ENCODE measurements at places on chromosomes 7 and 10.

DNA sequence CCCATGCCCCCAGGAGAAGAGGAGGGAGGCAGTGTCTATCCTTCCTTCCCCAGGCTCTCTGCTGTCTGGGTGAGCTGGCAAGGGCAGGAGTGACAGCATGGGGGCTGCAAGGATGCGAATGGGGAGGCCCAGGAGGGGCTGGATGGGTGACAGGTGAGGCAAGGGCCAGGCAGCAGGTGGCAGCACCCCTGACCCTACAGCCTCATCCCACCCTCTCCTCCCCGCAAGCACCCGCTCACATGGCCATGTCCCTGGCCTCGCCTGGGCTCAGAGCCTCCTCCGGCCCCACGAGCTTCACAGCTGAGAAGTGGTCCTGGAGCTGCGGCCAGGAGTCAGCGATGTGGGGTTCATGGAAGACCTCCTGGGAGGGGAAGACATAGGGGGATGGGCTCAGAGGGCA is 5.4 kb downstream of the PLOD3 start:
- peaks cover 16% of the 10 kb centered on the region for H3K4me1 ChIP-seq
- H3K36me3 ChIP-seq = peaks cover 65% of the 10 kb centered on the region
- H3K4me3 ChIP-seq = no peak overlapping the region
- H3K27ac ChIP-seq = no peak overlapping the region
- no peak for DNase-seq

DNA sequence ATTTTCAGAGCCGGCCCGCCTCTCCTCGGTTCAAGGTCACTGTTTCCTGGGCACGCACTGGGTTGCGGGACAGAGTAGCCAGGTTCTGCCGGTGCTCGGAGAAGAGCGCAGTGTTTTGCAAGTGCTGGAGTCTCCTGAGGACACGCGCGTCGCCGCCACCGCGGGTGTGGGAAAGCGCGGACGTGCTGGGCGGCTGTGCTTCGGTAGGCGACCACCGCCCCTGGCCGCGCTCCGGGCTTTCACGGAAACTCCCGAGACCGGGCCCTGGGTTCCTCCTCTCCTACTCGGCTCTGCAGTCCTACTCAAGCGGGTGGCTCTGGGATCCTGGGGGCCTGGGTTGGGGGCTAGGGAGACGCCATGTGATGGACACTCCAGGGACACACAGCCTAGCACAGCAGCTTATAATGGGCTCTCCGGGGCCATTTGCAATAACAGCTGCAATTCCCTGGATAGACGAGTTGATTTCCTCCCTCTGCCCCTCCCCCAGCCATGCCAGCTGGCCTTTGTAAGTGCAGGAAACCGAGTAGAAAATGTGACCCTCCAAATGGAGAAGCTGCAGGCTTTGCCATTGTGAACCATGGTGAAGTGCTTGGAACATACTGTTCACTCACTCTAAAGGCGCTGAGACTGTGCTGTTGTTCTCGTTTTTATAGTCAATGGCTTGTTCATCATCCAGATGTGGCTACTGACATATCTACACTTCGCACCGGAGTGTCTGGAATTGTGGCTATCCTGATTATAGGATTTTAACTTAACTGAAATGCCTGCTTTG is 2.1 kb downstream of the FRAT1 start:
- no peaks in the 10 kb centered on the region for H3K36me3 ChIP-seq
- peaks cover 21% of the 10 kb centered on the region for H3K27me3 ChIP-seq
- H3K27ac ChIP-seq = peak overlapping the region; percentile 52
- H3K4me1 ChIP-seq = peaks cover 29% of the 10 kb centered on the region

- H3K4me3 ChIP-seq = no peak overlapping the region
- H3K4me1 ChIP-seq = peaks cover 14% of the 10 kb centered on the region
- DNase-seq = no peak
- H3K36me3 ChIP-seq = no peaks in the 10 kb centered on the region
- no peaks in the 10 kb centered on the region for H3K27me3 ChIP-seq
- no peak overlapping the region for H3K27ac ChIP-seq
Observed at GRCh38 chr10:85642082-85642420, 724.5 kb downstream of the GRID1 start.

GRCh38 chr7:191105-191980 is 1.0 kb upstream of the FAM20C start:
- H3K36me3 ChIP-seq = peaks cover 14% of the 10 kb centered on the region
- H3K27me3 ChIP-seq = peaks cover 2% of the 10 kb centered on the region
- H3K27ac ChIP-seq = peak overlapping the region; percentile 16
- H3K4me1 ChIP-seq = peaks cover 66% of the 10 kb centered on the region

DNA sequence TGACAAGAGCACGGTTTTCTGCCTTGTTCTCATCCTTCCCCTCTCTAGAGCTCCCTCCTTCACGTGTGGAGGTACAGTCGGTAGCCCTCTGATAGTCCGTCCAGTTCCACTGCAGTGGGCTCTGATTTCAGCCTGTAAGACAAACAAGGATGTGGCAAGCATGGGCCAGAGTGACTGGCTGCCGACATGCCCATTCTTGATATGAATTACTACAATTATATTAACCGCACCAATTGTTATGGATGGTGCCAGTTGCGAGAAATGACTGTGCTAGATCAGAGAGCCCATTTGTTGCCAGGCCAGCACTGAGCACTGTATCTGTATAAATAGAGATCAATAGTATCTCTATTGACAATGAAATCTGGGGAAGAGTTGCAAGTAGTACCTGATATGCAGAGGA is 146.6 kb downstream of the CHN2 start:
- DNase-seq = no peak
- H3K4me3 ChIP-seq = no peak overlapping the region
- peaks cover 12% of the 10 kb centered on the region for H3K4me1 ChIP-seq
- no peak overlapping the region for H3K27ac ChIP-seq

DNA sequence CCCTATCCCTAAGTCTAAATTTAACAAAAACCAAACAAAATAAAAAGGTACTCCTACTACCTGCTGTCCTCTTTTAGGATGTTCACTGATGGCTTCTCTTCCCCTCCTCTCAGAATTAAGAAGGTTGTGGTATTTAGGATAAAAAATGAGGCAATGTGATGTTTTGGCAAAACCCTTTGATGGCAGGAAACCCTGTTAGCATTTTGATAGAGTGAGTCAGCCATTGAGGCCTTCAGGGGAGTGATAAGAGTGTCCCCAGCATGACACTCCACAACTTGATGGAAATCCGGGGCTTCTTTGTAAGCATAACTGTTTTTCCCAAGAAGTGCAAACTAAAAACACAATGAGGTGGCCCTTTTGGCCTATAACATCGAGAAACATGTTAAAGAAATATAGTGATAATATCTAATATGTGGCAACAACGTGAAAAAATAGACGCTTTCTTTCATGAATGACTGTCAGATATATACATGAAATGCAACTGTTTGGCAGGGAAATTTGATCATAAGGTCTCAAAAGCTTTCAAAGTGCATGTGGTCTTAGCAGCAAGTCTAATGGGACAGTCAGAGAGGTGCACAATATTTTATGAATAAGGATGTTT is 55.0 kb downstream of the PRTFDC1 start:
- no peak overlapping the region for H3K27ac ChIP-seq
- H3K4me3 ChIP-seq = no peak overlapping the region
- DNase-seq = no peak
- H3K4me1 ChIP-seq = peaks cover 11% of the 10 kb centered on the region
- H3K27me3 ChIP-seq = no peaks in the 10 kb centered on the region
- no peaks in the 10 kb centered on the region for H3K36me3 ChIP-seq

GRCh38 chr7:43509906-43510305 is 73.0 kb upstream of the STK17A start:
- no peak overlapping the region for H3K27ac ChIP-seq
- peaks cover 2% of the 10 kb centered on the region for H3K27me3 ChIP-seq
- no peaks in the 10 kb centered on the region for H3K36me3 ChIP-seq
- no peak overlapping the region for H3K4me3 ChIP-seq

GRCh38 chr10:56063642-56064041 is 297.4 kb downstream of the ZWINT start:
- no peak overlapping the region for H3K27ac ChIP-seq
- H3K4me1 ChIP-seq = no peaks in the 10 kb centered on the region
- H3K36me3 ChIP-seq = no peaks in the 10 kb centered on the region
- DNase-seq = no peak
